NCI-H1092 treated with DMSO at 0.1 percent for 48 hours (cell line): ENCODE measurements at places on chromosomes 5 and 9.

- peak; percentile 7 for DNase-seq
Measured at GRCh38 chr9:87812375-87813118, 70.1 kb upstream of the SPATA31E1 start.

GRCh38 chr5:136309376-136309775 is 56.0 kb downstream of the TRPC7 start:
- DNase-seq = no peak

GRCh38 chr9:107660976-107661375 is 171.4 kb upstream of the KLF4 start:
- DNase-seq = no peak

- no peak for DNase-seq
Measured at GRCh38 chr5:167752936-167753335, 538.5 kb upstream of the WWC1 start.

DNA sequence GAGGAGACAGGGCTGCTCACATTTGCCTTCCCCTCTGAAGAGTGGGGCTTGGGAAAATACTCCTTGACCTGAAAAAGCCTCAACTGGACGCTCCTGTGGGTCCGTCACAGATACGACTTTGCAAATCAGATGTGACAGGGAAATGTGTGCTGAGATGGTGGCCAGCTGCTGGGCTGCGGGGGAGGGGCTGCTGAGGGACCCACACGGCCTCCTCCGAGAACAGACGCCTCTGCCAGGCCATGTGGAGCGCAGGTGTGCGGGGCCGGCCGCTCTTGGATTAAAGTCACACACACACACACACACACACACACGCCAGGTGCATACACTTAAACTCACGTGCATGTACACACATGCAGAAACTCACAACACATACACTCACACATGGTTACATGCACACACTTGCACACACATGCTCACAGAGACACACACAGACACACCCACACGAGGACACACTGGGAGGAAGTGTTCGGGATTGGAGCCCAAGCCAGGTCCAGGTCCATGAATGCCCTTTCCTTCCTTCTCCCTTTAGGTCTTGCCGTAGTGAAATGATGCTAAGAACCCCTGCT is 167.4 kb downstream of the GAPVD1 start:
- no peak for DNase-seq

- DNase-seq = no peak
Measured at GRCh38 chr5:150789943-150790611, 11.5 kb downstream of the SMIM3 start.

- DNase-seq = no peak
Measured at GRCh38 chr5:133081036-133081435, 29.2 kb downstream of the HSPA4 start.

- peak; percentile 86 for DNase-seq
Measured at GRCh38 chr9:98280574-98280973, 25.1 kb upstream of the TBC1D2 start.

GRCh38 chr5:97101189-97101910 is 41.1 kb downstream of the LIX1 start:
- DNase-seq = no peak
